Stimulated activated CD4-positive, alpha-beta T cell treated with anti-CD3 and anti-CD28 coated beads, Interleukin-2, amount 100 ng/mL, for 48 hours (primary cell): ENCODE measurements at places on chromosomes 4 and X.

- no peak for DNase-seq
Measured at GRCh38 chr4:166777760-166778159, 456.5 kb downstream of the SPOCK3 start.

GRCh38 chr4:77701121-77701520 is 95.5 kb downstream of the CXCL13 start:
- no peak for DNase-seq

DNA sequence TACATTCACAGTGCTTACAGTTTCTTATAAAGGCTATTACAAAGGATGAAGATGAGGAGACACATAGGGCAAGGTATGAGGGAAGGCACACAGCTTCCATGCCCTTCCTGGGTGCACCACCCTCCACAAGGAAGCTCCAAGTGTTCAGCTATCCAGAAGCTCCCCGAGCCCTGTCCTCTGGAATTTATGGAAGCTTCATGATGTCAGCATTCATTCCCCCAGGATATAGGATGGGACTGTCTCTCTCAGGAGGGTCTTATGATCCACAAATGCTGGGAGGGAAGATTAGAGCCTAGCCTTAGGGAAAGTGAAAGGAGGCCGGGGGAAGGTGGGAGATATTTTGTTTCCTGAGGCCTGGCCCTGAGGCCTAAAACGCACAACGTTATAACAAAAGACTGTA is 236.0 kb downstream of the ANK2 start:
- DNase-seq = no peak

- no peak for DNase-seq
Measured at GRCh38 chr4:111234939-111235338, 612.1 kb upstream of the PITX2 start.

DNA sequence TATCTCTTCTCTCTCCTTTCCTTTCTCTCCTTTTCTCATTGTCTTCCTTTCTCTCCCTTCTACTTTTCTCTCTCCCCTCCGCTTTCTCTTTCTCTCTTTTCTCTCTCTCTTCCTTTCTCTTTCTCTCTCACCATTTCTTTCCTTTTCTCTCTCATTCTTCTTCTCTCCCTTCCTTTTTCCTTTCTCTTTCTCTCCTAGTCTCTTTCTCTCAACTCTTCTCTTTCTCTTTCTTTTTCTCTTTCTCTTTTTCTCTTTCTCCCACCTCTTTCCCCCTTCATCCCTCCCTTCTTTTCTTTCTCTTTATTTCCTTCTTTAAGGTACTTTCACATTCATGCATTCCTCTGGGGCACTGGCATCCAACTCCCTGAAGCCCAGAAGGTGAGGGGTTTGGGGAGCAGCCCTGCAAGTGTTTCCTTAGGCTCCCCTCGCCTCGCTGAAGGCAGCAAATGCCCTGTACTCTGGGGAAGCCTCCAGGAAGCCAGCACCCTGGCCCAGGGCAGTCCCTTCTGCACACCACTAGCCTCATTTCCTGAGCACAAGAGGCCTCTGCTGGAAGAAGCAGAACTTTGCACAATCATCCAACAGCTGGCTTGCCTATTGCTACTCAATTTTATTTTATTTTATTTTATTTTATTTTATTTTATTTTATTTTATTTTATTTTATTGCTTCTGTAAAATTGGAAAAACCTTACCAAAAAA is 124.2 kb downstream of the NFKB1 start:
- peak; percentile 43 for DNase-seq
